ENCODE measurements at places on chromosomes 2 and 18. TPM values are rescaled to one million over a fixed set of nuclear protein-coding genes. Genes with fewer than 3 reads are reported as not detected.

ACTR3 gene
- polyA plus RNA-seq = 12.7 TPM

DNA sequence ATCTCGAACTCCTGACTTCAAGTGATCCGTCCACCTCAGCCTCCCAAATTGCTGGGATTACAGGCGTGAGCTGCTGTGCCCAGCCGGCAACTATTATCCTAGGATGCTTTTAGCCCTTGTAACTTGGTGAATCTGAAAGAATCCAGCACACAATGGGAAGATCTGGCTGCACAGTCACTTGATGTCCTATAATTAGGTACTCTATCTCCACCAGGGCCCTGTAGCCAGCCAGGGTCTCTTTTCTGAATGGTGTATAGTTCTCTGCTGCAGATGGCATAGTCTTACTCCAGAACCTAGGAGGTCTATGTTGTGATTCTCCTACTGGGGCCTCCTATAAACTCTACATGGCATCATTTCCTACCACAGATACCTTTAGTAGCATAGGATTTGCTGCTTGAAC, 13.9 kb upstream of the MCM6 start:
- H3K4me1 ChIP-seq = peaks cover 9% of the 10 kb centered on the region

TGFA gene
- polyA plus RNA-seq = 1.2 TPM

DNA sequence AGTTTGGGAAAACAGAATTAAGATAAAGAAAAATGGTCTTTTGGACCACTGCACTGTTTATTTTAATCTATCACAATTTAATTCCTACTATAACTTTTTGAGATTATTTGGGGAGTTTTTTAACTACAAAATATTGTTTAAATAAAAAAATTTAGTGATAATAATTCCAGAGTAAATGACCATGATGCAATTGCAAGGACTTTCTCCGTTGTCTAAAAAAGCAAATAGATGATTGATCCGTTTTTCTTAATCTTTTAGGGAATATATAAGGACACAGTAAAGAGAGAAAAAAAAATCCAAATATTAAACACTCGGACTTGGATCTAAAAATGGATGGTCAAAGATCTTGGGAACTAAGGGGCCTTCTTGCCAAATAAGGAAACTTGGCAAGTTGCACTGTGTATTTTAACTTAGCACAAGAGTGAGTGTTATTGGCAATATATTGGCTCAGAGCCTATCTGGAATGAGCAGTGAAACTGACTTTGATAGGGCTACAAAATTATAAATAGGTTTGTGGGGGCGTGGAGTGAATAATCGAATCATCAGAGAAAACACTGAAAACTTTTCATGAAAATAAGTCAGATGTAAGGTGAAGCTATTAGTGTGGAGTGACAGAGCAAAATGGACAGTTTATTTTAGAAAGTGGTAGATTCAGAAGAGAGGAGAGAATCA, 2.0 kb downstream of the MAP3K20 start:
- H3K4me1 ChIP-seq = peaks cover 17% of the 10 kb centered on the region
- H3K27ac ChIP-seq = peak overlapping the region; percentile 97
- H3K36me3 ChIP-seq = no peaks in the 10 kb centered on the region
- peak overlapping the region; percentile 79 for H3K4me3 ChIP-seq
- H3K27me3 ChIP-seq = no peaks in the 10 kb centered on the region
- no peak for DNase-seq

C2orf74 gene
- 39.0 TPM for polyA plus RNA-seq

- H3K36me3 ChIP-seq = no peaks in the 10 kb centered on the region
- H3K4me1 ChIP-seq = no peaks in the 10 kb centered on the region
- H3K27me3 ChIP-seq = no peaks in the 10 kb centered on the region
- H3K4me3 ChIP-seq = no peak overlapping the region
- no peak overlapping the region for H3K27ac ChIP-seq
These were observed 213.4 kb upstream of the BOD1L2 start for GRCh38 chr18:56933472-56933871.

DNA sequence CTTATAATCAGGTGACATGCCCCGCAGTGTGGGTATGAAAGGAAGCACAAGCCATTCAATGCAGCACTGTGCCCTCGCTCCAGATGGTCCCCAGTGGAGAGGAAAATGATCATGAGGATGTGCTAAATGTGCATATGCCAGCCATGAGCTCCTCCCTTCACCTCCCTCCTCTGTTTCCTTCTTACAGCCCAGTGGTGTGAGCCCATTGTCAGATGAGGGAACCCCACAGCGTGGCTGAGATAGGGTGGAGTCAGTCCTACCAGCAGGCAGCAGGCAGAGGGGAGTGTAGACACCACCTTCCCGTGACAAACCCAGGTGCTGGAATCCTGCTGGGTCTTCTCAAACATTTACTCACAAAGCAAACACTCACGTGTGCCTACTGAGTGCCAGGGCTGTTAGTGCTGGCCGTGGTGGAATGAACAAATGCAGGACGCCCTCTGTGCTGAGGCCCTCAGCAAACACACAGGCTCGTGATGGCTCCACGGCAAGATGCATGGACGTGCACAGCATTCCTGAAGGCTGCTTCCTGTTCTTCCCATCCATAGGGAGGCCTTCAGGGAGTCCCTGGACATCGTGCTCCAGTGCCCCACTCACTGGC, 181.7 kb upstream of the TPO start:
- peaks cover 14% of the 10 kb centered on the region for H3K4me1 ChIP-seq
- H3K36me3 ChIP-seq = no peaks in the 10 kb centered on the region
- no peaks in the 10 kb centered on the region for H3K27me3 ChIP-seq
- H3K4me3 ChIP-seq = no peak overlapping the region

DNA sequence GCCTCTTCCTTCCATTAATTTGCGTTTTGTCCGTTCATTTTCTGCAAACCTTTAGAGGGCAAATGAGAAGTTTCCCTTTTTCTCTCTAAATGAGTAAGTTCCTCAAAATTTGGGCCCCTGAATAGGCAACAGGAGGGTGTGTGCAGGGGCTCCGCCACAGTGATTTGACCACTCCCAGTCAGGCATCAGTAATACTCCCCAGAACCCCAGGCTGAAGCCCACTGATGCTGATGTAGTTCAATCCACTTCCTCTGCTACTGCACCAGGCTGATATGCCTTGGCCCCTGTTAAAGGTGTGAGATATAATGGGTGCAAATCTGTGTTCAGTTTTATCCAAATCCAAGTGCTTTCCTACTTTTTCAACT, 1150.0 kb downstream of the RPIA start:
- H3K36me3 ChIP-seq = no peaks in the 10 kb centered on the region
- no peaks in the 10 kb centered on the region for H3K4me1 ChIP-seq
- H3K27ac ChIP-seq = no peak overlapping the region
- no peak overlapping the region for H3K4me3 ChIP-seq

PAX3 gene
- not detected for polyA plus RNA-seq

DNA sequence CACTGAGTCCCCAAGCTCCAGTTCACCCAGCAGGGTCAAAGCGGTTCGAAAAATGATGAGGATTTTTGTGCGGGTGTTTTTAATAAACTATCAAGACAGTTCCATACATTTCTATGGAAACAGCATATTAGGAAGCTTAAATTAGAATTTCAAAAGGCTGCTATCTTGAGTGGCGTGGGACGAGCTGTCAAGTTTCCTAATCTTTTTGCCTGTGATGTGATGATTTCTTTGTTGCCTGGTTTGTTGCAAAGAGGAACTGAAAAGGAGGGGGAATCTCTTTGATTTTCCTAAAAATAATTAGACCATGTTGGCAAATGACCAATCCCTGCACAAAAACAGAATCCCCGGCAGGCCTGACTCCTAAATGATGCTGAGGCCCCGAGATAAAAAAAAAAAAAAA, 66.1 kb upstream of the ATG16L1 start:
- H3K27ac ChIP-seq = no peak overlapping the region
- no peak overlapping the region for H3K4me3 ChIP-seq
- H3K36me3 ChIP-seq = no peaks in the 10 kb centered on the region
- no peaks in the 10 kb centered on the region for H3K4me1 ChIP-seq
- no peaks in the 10 kb centered on the region for H3K27me3 ChIP-seq

NETO1 gene
- polyA plus RNA-seq = not detected

GRCh38 chr2:217079165-217079564, 219.3 kb upstream of the TNP1 start:
- no peak overlapping the region for H3K27ac ChIP-seq
- no peak overlapping the region for H3K4me3 ChIP-seq
- no peaks in the 10 kb centered on the region for H3K27me3 ChIP-seq
- no peak for DNase-seq
- peaks cover 29% of the 10 kb centered on the region for H3K4me1 ChIP-seq

CIDEA gene
- polyA plus RNA-seq = 0.59 TPM

DNA sequence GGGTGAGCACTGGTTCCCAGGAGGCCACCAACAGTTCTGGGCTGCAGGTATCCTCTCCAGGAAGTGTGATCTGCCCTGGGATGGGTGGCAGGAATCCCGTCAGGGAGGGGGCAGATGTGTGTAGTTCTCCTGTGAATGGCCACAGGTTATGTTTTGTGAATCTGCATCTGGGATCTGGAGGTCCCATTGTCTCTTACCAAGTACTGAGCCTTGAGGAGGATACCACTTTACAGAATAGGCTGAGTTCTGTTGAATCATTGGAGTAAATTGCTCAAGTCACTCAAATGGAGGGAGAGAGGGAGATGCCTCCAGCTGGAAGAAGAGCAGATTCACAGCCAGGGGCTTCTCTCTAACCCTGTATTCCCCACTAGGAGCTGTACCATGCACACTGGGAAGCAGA, 168.2 kb downstream of the ANKRD30B start:
- peaks cover 4% of the 10 kb centered on the region for H3K27me3 ChIP-seq
- H3K4me3 ChIP-seq = no peak overlapping the region
- H3K27ac ChIP-seq = no peak overlapping the region
- H3K4me1 ChIP-seq = no peaks in the 10 kb centered on the region
- DNase-seq = no peak
- H3K36me3 ChIP-seq = no peaks in the 10 kb centered on the region

SOCS6 gene
- polyA plus RNA-seq = 6.1 TPM

- H3K4me3 ChIP-seq = no peak overlapping the region
- no peaks in the 10 kb centered on the region for H3K27me3 ChIP-seq
- no peaks in the 10 kb centered on the region for H3K36me3 ChIP-seq
- no peak for DNase-seq
- peaks cover 90% of the 10 kb centered on the region for H3K4me1 ChIP-seq
These were observed 31.7 kb downstream of the INPP4A start for GRCh38 chr2:98476192-98476868.

- no peak overlapping the region for H3K27ac ChIP-seq
- H3K27me3 ChIP-seq = no peaks in the 10 kb centered on the region
These were observed 14.1 kb downstream of the SP110 start for GRCh38 chr2:230205721-230206120.

DNA sequence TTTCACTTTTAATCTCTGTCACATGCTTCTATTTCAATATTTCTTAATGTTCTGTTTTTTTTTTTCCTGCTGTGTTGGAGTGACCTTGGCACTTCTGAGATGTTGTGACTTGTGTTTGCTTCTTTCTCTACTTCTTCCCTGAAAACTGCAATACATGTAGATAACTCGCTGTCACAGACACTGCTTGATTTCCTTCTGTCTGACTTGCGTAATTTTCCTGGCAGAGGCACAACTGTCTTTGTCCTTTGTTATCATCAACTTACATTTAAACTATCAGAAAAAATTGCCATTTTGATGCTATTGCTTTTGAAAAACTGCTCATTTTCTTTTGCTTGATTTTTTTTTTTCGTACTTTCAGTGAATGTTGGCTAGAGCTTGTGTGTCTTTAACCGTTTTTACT, 69.0 kb downstream of the BABAM2 start:
- H3K27me3 ChIP-seq = no peaks in the 10 kb centered on the region
- H3K4me1 ChIP-seq = peaks cover 49% of the 10 kb centered on the region
- peak overlapping the region; percentile 6 for H3K27ac ChIP-seq
- H3K4me3 ChIP-seq = no peak overlapping the region

FASTKD1 gene
- polyA plus RNA-seq = 56.7 TPM

PLA2R1 gene
- polyA plus RNA-seq = 1.7 TPM

LTBP1 gene
- 22.4 TPM for polyA plus RNA-seq

C2orf80 gene
- not detected for polyA plus RNA-seq

LOXHD1 gene
- 0.51 TPM for polyA plus RNA-seq

GTF2A1L gene
- polyA plus RNA-seq = 0.22 TPM

UGT1A3 gene
- polyA plus RNA-seq = not detected

GRCh38 chr2:20501974-20502373, 55.1 kb downstream of the RHOB start:
- no peak overlapping the region for H3K4me3 ChIP-seq
- H3K4me1 ChIP-seq = no peaks in the 10 kb centered on the region
- H3K27me3 ChIP-seq = no peaks in the 10 kb centered on the region
- H3K36me3 ChIP-seq = no peaks in the 10 kb centered on the region
- H3K27ac ChIP-seq = no peak overlapping the region

CRACDL gene
- 7.9 TPM for polyA plus RNA-seq

DNA sequence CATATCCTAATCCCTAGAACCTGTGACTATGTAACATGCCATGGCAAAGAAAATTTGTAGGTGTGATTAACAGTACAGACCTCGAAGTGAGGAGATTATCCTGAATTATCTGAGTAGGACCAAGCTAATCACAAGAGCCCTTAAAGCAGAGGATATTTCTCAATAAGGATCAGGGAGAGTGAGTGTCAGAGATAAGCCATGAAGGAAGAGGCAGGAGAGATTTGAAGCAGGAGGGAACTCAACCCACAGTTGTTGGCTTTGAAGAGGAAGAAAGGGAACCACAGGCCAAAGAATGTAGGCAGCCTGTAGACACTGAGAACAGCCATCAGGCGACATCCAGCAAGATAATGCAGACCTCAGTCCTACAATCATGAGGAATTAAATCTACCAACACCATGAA, 229.3 kb downstream of the NBAS start:
- no peaks in the 10 kb centered on the region for H3K4me1 ChIP-seq
- H3K27ac ChIP-seq = no peak overlapping the region
- H3K36me3 ChIP-seq = no peaks in the 10 kb centered on the region

GRCh38 chr18:63236406-63236805, 83.2 kb downstream of the BCL2 start:
- peak overlapping the region; percentile 84 for H3K27ac ChIP-seq
- DNase-seq = no peak
- H3K36me3 ChIP-seq = no peaks in the 10 kb centered on the region
- H3K4me1 ChIP-seq = peaks cover 5% of the 10 kb centered on the region
- H3K4me3 ChIP-seq = no peak overlapping the region
- H3K27me3 ChIP-seq = no peaks in the 10 kb centered on the region

DNA sequence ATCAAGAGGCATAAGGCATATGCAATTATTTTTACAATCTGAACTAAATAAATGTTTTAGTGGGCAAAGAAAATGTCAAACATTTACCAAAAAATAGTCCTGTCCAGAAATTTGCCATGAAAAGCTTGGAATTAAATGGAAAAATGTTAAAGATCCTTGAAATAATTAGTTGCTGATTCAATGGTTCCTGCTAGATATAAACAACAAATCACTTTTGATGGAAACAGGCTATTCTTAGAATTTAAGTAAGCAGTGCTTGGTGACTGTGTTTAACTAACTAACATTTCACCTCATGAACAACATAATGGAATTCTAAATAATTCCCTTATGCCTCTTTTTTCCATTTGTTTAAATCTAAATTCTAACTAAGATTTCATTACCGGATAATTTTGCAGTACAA, 3.9 kb downstream of the RND3 start:
- DNase-seq = no peak
- peaks cover 39% of the 10 kb centered on the region for H3K4me1 ChIP-seq
- H3K27ac ChIP-seq = peak overlapping the region; percentile 97
- no peaks in the 10 kb centered on the region for H3K27me3 ChIP-seq
- H3K4me3 ChIP-seq = no peak overlapping the region
- H3K36me3 ChIP-seq = no peaks in the 10 kb centered on the region

GRCh38 chr18:47809420-47809819, 121.0 kb downstream of the SMAD2 start:
- DNase-seq = no peak
- no peaks in the 10 kb centered on the region for H3K27me3 ChIP-seq
- H3K27ac ChIP-seq = no peak overlapping the region
- no peak overlapping the region for H3K4me3 ChIP-seq
- no peaks in the 10 kb centered on the region for H3K4me1 ChIP-seq
- no peaks in the 10 kb centered on the region for H3K36me3 ChIP-seq

Data from heart right ventricle (tissue), 16 donors.